Substantia nigra (tissue), 51 donors: ENCODE measurements at places on chromosomes 1 and 21.
A peak's percentile ranks its signal among the peaks of the same experiment; 100 is the strongest.

DNA sequence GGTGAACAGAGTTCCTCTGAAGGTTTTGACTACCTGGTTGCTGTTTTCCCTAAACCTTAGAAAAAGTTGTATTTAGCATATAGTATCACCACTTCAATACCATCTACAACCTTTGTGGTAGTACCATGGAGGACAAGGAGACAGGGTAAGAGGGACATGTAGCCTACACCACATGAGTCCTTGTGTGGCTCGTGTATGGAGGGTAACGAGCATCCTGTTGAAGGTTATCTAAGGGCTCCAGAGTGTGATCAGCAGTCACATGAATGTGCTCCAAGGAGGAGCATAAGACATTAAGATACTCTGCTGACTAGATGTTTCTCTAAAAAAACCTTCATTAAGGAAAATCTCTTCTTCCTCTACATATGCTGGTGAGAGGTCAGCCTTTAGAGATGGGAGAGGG lies 67.3 kb downstream of the VCAM1 start:
- no peak for DNase-seq

- DNase-seq = no peak
These were observed 174.8 kb downstream of the PLPP3 start for GRCh38 chr1:56404561-56405030.

DNA sequence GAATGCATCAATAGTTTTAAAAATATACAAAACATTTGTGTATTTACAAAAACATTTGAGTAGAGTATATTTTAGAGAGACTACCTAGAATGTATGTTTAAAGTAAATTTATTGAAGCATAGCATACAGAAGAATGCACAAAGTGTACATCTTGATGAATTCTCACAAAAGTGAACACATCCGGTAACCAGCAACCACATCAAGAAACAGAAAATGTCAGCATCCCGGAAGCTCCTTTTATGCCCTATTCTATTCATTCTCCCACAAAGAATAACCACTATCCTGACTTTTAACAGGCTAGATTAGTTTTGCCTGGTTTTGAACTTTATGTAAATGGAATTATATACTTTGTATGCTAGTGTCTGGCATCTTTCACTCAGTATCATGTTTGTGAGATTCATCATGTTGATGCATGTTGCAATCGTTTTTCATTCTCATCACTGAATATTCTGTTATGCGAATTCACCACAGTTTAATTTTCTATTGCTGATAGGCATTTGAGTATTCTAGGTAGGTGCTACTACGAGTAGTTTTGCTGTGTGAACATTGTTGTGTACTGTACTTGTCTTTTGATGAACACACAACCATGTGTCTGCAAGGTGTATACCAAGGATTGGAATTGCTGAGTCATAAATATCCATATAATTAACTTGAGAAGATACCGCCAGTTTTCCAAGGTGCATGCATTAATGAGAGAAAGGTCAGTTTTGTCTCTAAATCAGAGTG lies 75.4 kb downstream of the CACHD1 start:
- no peak for DNase-seq

DNA sequence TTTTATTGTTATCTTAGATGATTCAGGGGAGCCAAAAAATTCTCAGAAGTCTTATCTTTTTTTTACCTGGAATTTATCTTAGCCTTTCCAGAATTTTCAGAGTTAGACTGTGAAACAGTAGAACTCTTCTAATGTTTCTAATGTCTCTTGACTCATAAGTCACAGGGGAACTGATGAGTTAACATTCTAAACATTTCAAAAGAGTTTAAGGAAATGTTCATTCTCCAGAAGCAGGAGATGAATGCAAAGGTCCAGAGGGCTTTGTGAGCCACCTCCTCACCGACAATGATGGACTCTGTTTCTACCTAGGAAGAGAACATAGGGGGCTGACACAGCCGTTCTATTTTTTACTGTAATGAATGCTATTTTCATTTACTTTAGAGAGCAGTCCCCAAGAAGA lies 157.5 kb downstream of the BRINP2 start:
- no peak for DNase-seq

- peak; percentile 58 for DNase-seq
These were observed 14.1 kb downstream of the HENMT1 start for GRCh38 chr1:108646648-108647269.

DNA sequence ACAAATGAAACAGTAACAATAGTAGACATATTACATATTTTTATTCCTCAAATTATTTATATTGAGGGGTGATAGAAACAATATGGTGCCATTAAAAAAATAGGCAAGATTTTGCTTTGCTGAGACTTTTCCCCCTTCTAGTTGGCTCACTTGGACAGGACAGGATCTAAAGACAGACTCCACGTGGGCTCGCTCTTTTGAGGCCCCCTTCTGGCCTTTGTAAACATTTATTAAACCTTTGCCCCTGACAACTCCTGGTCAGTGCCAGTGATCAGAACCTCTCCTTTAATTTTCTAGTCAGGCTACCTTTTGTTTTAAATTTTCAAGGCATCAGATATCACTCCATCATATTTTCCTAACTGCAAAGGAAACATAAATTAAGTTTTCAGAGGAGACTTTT lies 49.7 kb upstream of the IFI44L start:
- no peak for DNase-seq

DNA sequence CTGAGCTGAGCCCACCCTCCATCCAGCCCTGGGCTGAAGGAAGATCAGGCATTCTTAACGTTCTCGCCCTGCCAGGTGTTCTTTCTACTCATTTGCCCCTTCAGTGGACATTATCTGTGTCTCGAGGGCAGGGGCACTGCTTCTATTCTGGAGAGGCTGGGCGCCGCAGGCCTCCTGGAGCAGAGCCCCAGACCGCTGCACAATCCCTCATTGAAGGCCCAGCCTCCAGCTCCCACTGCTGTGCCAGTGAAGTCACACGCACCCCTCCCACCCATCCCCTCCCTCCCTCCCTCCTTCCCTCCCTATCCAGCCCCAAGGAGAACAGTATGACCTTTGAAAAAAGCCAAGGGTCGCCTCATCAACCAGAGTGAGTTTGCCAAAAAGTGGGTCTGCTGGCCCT lies 76.7 kb downstream of the NFASC start:
- no peak for DNase-seq

GRCh38 chr1:232904131-232904530 lies 46.3 kb upstream of the NTPCR start:
- no peak for DNase-seq

DNA sequence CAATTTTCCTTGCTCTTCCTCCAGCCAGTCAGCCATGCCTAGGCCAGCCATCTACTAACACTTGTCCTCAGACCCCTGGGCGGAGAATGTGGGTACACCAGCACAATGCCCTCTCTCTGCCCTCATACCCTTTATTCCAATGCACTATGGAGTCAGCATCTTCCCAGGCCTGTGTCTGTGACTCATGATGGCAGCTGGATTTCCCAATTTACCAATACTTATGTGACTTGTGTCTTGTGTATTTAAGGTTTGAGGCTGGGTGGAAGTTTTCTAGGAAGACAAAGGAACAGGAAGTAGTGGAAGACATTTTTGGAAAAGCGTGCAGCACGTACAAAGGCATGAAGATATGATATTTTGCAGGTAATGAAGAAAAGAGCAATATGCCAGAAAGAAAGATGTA lies 114.3 kb downstream of the NMNAT2 start:
- DNase-seq = no peak

DNA sequence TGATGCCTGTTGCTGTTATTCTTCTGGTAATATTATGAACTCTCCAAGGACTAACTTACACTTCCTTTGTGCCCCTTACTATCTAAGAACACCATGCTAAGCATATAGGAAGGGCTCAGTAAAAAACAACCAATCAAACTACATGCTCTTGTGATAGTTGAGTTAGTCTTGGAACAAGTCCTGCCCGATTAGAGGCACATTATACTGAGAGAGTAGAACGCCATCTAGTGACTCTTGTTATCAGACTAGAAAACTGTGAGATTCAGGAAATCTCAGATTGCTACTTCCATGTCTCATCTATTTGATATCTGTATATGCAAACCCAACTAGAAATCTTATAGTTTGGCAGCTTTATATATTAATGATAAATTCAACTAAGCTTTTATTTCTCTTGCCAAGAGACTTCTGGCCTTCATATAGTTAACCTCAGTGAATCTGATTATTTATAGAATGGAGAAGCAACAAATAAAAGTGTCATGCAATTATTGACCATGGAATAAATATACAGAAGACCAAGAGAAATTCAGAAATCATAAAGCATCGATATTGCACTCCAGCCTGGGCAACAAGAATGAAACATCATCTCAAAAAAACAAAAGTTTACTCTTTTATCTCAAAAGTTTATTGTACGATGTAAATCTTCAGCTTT lies 7.8 kb upstream of the SRRM1 start:
- no peak for DNase-seq

GRCh38 chr21:37909936-37910335 lies 6.3 kb downstream of the KCNJ6 start:
- no peak for DNase-seq

- no peak for DNase-seq
These were observed 5.0 kb downstream of the ADAMTS1 start for GRCh38 chr21:26840201-26840600.

- DNase-seq = no peak
These were observed 84.9 kb upstream of the CD1D start for GRCh38 chr1:158095737-158096335.

DNA sequence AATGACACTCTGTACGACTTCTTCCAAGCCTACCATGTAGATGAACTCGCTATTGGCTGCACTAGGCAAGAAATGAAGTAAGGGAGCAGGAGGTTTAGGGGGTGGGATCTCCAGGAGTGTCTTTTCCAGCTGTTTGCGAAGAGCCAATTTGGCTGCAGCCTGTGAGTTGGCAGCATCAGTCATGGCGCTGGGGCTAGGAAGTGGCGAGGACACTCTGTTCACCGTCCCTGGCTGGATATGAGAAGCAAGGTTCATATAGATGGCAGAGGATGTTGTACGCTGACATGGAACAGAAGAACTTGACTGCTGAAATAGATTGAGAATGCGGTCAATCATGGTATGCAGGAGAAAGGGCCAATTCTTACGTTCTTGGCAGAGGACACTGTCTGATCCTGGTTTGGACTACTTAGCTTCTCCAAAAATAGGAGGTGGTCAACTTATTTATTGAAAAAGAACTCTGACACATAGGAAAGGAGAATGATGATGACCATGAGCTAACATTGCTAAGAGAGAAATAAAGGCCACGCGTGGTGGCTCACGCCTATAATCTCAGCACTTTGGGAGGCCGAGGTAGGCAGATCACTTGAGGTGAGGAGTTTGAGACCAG lies 41.2 kb downstream of the SLC27A3 start:
- no peak for DNase-seq

DNA sequence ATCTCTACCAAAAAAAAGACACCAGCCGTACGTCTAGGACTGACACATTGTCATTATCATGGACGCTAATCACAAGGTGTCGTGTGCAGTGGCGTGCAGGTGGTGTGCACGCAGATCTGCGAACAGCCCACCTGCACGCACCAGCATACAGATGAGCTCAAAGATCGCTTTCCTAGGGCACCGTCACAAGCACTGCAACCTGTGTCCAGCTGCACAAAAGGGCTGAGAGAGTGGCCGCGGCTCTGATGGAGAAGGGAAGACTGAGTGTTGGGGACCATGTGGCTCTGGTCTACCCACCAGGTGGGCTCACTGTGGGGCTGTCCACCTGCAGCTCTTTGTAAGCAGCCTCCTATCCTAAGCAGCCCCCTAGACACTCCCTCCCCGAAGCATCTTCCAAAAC lies 50.9 kb downstream of the S100B start:
- no peak for DNase-seq

DNA sequence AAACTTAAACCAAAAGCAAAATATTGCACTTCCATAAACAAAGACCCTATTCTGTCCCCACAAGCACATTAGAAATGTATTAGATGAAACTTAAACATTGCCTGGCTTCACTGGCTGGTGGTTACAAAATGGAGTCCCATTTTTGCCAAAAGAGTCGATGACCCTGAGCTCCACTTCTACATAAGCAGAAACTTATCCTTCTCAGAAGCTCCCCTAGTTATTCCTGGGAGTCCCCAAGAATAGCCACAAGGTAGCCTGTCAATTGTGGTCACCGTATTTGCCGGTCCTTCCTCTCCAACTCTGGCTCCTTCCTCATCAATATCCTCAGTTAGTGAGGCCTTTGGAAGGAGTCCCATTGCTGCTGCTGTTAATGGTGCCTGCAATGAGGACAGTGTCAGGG lies 37.3 kb downstream of the CDCP2 start:
- no peak for DNase-seq

GRCh38 chr1:72111662-72112061 lies 170.7 kb downstream of the NEGR1 start:
- DNase-seq = no peak

GRCh38 chr1:114111731-114112641 lies 41.7 kb downstream of the SYT6 start:
- DNase-seq = no peak

GRCh38 chr1:1124786-1125642 lies 9.1 kb upstream of the C1orf159 start:
- no peak for DNase-seq

GRCh38 chr1:153353226-153353947 lies 4.3 kb upstream of the S100A9 start:
- DNase-seq = no peak

GRCh38 chr1:119674835-119675289 lies 26.8 kb upstream of the ZNF697 start:
- DNase-seq = no peak

DNA sequence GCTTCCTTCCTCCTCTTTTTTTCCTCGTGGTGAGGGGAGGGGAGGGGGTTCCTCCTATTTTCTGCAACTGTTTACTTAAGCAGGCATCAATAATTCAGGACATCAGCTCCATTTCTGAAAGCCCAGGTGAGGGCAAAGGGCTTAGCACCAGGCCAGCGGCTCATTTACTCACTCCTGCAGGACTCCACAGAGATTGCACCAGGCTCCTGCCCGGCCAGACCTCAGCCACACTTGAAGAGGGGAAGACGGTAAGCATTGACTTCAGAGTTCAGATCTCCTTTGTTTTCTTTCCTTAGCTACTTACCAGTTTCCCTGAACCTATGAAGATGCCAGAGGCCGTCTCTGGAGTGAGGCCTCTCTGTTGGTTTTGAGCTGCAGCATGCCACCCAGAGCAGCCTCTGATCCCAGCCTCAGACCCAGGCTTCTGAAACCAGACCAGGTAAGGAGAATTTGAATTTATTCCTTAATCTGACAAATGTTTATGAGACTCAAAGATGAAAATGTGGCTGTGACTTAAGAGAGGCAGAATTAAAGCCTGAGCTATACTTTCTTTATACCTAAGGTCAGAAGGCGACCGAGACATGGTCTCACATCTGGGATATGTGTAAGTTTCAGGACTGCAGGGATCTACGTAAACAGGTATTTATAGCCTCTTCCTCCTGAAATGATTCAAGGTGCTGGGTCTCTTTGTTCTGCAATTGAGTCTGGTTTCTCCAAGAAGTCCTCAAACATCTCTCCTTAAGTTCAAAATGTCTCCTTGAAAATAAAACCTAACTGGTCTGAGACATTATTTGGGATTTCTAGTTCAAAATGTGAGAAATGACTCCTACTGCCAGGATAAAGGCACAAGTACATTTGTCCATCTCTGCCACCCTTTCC lies 272.5 kb upstream of the RUNX1 start:
- no peak for DNase-seq

DNA sequence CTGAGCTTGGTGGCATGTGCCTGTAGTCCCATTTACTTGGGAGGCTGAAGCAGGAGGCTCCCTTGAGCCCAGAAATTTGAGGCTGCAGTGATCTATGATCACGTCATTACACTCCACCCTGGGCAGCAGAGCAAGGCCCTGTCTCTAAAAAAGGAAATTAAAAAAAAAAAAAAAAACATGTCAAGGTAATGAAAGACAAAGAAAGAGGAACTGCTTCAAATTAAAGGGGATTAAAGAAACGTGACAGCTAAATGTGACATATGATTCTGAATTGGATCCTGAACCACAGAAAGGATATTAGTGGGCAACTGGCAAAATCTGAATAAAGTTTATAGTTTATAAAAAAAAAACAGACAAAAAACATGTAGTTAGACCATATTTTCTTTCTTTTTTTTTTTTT lies 3.8 kb upstream of the C2CD4D start:
- DNase-seq = no peak
